T-helper 17 cell (primary cell): ENCODE measurements at places on chromosomes 7 and 10.

DNA sequence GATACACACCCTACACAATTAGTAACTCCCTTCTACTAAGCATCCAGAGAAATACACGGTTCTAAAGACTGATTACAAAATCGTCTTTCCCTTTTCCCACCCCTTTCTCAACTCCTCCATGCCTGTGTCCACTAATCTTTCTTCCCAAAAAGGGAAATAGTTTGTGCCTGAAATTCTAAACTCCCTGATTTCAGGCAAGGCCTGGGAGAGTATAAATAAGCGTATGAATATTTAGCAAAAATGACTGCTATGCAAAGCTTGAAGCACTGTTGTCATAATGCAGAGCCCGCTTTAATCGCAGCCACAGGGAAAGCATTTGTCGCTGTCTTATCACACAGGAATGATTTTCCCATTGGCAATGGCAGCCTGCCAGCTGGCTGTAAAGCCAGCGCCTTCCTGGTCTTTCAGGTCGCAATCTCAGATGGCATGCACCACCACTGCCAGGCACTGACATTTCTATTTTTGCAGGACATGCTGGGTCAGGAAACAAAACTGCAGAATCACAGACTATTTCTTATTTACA is 142.9 kb upstream of the PCGF5 start:
- no peak overlapping the region for H3K4me3 ChIP-seq
- peaks cover 4% of the 10 kb centered on the region for H3K36me3 ChIP-seq

DNA sequence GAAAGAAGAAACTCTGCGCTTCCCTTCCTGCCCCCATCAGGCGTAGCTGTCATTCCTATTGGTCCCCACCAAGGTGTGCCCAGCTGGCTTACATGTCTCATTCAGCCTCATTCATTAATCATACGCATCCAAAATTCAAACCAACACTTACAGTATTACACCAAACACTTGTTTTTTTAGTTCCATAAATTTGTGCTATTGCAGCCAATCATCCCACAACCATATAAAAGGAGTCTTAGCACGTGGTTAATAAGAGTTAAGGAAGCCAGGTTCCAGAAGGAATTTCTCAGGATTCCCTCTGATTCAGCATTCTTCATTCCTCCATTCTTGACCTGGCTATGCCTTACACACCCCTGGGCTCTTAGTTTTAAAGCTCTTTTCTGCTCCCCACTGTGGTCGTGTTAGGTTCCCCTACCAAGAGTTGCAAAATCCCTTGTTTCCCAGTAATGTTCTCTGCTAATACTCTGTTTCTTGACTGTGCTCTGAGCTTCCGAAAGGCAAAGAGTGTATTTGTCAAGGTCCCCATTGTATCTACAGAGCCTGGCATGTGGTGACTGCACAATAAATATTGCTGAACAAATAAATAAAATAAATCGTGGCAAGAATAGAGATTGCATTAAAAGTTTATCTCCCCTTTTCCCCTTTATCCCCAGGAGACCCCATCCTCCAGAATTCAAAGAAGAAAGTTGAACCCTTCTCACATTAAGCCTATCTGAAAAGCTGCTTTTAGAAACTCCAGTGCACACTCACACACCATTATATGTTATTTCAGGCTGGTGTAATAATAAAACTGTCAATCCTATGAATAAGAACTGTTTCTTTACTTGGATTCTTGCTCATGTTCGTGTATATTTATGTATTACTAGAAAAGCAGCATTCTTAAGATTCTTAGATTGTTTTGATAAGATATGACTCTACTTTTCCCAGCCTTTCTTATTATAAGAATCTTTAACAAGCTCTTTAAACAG is 514.4 kb downstream of the INHBA start:
- no peaks in the 10 kb centered on the region for H3K36me3 ChIP-seq
- DNase-seq = no peak
- H3K4me3 ChIP-seq = no peak overlapping the region
- H3K4me1 ChIP-seq = no peaks in the 10 kb centered on the region

GRCh38 chr10:118835682-118836326 is 81.0 kb upstream of the CACUL1 start:
- peaks cover 2% of the 10 kb centered on the region for H3K36me3 ChIP-seq
- H3K27ac ChIP-seq = no peak overlapping the region
- no peaks in the 10 kb centered on the region for H3K27me3 ChIP-seq
- peaks cover 6% of the 10 kb centered on the region for H3K4me1 ChIP-seq
- DNase-seq = no peak
- H3K4me3 ChIP-seq = no peak overlapping the region

- no peaks in the 10 kb centered on the region for H3K4me1 ChIP-seq
- no peak for DNase-seq
- H3K36me3 ChIP-seq = no peaks in the 10 kb centered on the region
- no peak overlapping the region for H3K27ac ChIP-seq
Measured at GRCh38 chr7:15158141-15158810, 255.7 kb upstream of the DGKB start.

DNA sequence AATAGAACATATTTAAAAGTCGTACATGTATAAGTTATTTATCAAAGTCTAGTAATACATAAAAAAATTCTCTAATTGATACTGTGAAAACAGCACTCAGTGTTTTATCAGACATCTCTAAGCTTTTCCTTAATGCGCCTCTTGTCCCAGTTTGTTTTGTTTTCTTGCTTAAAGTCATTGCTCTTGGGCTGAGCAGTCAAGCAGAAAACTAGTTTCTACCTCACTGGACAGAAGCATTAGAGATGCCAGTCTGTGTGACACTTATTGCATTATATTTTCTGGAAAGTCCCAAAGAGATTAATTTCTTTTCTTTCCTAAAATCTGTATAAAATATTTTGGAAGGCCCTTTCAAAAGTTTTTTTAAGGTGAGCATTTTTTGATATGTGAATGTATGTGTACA is 236.2 kb downstream of the PCLO start:
- DNase-seq = no peak
- H3K4me3 ChIP-seq = no peak overlapping the region
- no peaks in the 10 kb centered on the region for H3K4me1 ChIP-seq
- H3K27me3 ChIP-seq = no peaks in the 10 kb centered on the region

DNA sequence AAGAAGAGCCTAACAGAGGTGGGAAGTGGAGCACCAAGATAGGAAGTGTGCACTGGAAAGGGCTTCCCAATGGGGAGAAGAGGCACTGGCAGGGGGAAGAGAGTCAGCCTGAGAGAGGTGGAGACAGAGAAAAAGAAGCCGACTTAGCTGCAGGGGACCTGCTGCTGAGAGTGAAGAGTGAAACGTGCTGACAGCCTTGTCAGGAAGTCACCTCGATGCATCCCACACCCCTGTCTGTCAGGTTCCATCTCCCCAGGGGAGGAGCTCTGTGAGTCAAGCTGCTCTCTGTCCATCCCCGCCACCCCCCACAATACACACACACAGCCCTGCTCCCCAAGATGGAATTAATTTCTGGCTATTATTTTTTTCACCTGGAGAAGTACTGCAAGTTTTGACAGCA is 14.0 kb downstream of the KAZALD1 start:
- H3K4me3 ChIP-seq = no peak overlapping the region
- no peak for DNase-seq
- peaks cover 9% of the 10 kb centered on the region for H3K4me1 ChIP-seq
- H3K27ac ChIP-seq = no peak overlapping the region
- peaks cover 12% of the 10 kb centered on the region for H3K36me3 ChIP-seq

DNA sequence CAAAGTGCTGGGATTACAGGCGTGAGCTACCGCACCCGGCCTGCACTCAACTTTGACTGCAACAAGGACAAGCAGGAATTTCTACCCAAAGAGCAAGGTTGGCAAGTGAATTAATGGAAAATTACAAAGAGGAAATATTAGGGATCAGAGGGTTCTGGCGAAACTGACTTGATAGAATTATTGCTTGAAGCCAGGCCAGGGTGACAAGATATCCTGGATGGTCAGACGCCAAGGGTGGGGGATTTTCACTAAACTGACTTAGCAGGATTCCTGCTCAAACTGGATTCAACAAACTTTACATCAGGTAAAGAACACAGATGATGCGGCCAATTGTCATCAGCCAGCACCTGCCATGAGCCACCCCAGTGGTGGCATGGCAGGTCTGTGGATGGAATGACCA is 603.6 kb upstream of the MGMT start:
- H3K4me3 ChIP-seq = no peak overlapping the region
- H3K36me3 ChIP-seq = no peaks in the 10 kb centered on the region

- H3K27ac ChIP-seq = peak overlapping the region; percentile 86
- no peak for DNase-seq
- peaks cover 54% of the 10 kb centered on the region for H3K4me1 ChIP-seq
- H3K4me3 ChIP-seq = no peak overlapping the region
- H3K36me3 ChIP-seq = no peaks in the 10 kb centered on the region
- no peaks in the 10 kb centered on the region for H3K27me3 ChIP-seq
Measured at GRCh38 chr7:114972567-114972966, 50.7 kb downstream of the MDFIC start.

- DNase-seq = no peak
- H3K4me1 ChIP-seq = peaks cover 23% of the 10 kb centered on the region
- no peak overlapping the region for H3K4me3 ChIP-seq
- H3K27me3 ChIP-seq = no peaks in the 10 kb centered on the region
Measured at GRCh38 chr10:118333871-118334270, 8.3 kb downstream of the FAM204A start.

DNA sequence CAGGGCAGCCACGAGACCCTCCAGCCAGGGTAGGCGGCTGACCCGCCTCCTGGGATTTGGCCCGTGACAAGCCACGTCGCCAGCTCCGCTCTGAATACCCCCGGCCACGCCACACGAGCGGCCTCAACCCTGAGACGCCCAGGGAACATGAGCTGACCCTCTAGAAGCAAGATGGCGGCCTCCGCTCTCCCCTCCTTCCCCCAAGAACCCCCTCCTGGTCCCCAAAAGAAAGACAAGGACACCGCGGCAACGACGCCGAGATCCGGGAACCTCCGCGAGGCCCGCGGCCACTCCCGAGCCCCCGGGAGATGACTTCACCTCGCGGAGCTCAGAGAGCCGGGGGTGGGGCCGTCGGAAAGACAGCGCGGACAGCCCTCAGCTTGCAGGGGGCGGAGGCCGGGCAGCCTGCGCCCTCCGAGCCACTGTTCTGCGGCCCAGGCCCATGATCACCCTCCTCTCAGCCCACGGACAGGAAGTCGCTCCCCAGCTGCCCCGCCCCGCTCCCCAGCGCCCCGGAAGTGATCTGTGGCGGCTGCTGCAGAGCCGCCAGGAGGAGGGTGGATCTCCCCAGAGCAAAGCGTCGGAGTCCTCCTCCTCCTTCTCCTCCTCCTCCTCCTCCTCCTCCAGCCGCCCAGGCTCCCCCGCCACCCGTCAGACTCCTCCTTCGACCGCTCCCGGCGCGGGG is at the start of gene RALA:
Gene RALA, plus strand, starts transcription at position 526 of the 685 bp plus-strand sequence. CDS start 63,096 bp downstream, outside the sequence.
- peak within 1 kb of the TSS; percentile 98 for H3K4me3 ChIP-seq
- peaks cover 2% of the 10 kb centered on the region for H3K36me3 ChIP-seq
- DNase-seq = peak; percentile 83
- H3K27me3 ChIP-seq = no peaks in the 10 kb centered on the region
- H3K4me1 ChIP-seq = peaks cover 37% of the 10 kb centered on the region

DNA sequence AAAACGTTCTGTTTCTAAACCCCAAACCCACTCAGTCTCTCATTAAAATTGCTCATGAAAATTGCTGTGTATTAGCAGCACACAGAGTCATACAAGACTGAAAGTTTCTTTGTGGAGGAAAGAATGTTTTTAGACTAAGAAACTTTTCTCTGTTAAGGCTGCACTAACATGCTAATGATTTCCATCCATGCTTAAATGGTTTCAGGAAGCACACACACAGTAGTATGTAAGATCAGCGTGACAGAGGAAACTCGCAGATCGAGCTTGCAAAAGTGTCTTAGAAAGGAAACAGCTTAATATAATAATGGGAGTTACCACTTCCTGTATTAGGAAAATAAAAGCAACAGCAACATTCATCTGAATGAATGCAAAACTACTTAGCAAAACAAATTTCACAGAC is 112.7 kb downstream of the ICA1 start:
- no peak for DNase-seq
- peaks cover 22% of the 10 kb centered on the region for H3K4me1 ChIP-seq
- H3K36me3 ChIP-seq = no peaks in the 10 kb centered on the region
- no peaks in the 10 kb centered on the region for H3K27me3 ChIP-seq
- H3K4me3 ChIP-seq = no peak overlapping the region
- peak overlapping the region; percentile 70 for H3K27ac ChIP-seq

GRCh38 chr10:11831520-11831951 is 8.4 kb downstream of the PROSER2 start:
- H3K27ac ChIP-seq = no peak overlapping the region
- H3K36me3 ChIP-seq = no peaks in the 10 kb centered on the region
- no peak for DNase-seq
- H3K4me1 ChIP-seq = peaks cover 11% of the 10 kb centered on the region
- H3K4me3 ChIP-seq = no peak overlapping the region
- peaks cover 17% of the 10 kb centered on the region for H3K27me3 ChIP-seq

- no peak overlapping the region for H3K4me3 ChIP-seq
- no peaks in the 10 kb centered on the region for H3K4me1 ChIP-seq
- H3K27me3 ChIP-seq = peaks cover 7% of the 10 kb centered on the region
- no peak overlapping the region for H3K27ac ChIP-seq
- no peaks in the 10 kb centered on the region for H3K36me3 ChIP-seq
- DNase-seq = no peak
Measured at GRCh38 chr7:138784692-138785091, 13.1 kb upstream of the TMEM213 start.

DNA sequence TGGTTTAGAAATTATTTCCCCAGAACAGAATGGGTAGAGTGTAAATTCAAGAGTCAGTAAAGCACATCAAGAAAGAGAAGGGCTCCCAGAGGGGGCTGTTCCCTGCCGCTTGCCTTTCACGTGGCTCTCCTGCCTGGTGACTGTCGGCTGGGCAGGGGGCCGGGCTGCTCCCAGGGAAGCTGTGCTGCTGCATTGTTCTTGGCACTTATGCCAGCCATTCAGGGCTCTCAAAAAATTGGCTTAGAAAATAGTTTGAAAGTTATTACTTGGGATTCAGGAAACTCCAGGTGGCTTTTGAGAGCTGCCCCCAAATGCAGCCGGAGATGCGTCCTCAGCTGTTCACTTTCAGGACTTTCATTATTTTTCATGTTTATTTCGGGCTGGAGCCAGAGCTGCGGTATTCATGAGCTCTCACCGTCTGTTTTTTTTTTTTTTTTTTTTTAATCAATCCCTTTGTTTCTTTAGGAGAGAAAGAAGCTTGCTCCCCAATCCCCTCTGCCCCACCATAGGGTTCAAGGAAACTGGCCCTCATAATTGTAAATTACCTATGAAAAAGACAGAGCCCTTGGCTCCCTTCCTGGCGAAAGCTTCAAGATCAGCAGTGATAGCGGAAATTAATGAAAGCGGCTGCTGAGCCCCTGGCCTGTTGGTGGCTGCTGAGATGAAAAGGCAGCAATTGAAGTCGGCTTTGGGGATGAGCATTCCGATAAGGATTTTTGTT is 94.1 kb downstream of the SORCS3 start:
- no peak for DNase-seq
- peaks cover 42% of the 10 kb centered on the region for H3K27me3 ChIP-seq
- no peak overlapping the region for H3K4me3 ChIP-seq
- H3K27ac ChIP-seq = no peak overlapping the region

- no peak overlapping the region for H3K27ac ChIP-seq
- peaks cover 5% of the 10 kb centered on the region for H3K27me3 ChIP-seq
- H3K4me3 ChIP-seq = no peak overlapping the region
- DNase-seq = no peak
Measured at GRCh38 chr10:111430070-111430469, 353.2 kb downstream of the ADRA2A start.
